H7 (cell line): ENCODE measurements at places on chromosomes 5 and 9.

GRCh38 chr9:8361364-8361763, 561.8 kb upstream of the DMAC1 start:
- no peak for DNase-seq

DNA sequence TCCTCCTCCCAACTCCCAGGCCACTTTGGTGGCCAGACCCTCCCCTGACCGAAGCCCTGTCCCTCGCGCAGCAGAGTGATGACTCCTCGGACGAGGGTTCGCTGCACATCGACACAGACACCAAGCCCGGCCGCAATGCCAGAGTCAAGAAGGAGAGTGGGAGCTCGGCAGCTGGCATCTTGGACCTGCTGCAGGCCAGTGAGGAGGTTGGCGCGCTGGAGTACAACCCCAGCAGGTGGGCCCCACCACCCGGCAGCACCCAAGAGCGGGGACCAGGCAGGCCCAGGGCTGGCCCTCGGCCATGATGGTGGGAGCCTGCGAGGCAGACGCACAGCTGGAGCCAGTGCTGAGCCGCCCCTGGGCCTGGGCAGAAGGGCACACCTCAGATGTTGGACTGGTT, 90.6 kb downstream of the PHF2 start:
- no peak for DNase-seq

DNA sequence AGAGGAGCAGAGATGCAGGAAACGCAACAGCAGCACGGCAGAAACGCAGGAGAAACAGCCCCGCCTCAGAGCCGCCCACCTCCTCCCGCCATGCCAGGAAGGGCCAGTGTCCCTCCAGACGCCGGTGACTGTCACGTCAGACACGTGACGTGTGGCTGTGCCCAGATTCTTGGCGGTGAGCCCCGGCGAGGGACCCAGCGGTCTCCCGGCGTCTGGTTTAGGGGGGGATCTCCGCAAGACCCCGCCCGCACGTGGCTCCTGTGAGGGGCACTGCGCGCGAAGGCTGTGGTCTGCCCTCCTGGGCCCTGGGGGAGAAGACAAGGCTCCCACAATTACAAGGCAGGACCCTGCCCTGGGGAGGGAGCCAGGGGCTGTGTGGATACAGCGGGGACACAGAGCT, 2.4 kb upstream of the LCN8 start:
- peak; percentile 55 for DNase-seq

- DNase-seq = peak; percentile 56
Measured at GRCh38 chr9:136793086-136793946, 2.2 kb downstream of the TMEM141 start.

DNA sequence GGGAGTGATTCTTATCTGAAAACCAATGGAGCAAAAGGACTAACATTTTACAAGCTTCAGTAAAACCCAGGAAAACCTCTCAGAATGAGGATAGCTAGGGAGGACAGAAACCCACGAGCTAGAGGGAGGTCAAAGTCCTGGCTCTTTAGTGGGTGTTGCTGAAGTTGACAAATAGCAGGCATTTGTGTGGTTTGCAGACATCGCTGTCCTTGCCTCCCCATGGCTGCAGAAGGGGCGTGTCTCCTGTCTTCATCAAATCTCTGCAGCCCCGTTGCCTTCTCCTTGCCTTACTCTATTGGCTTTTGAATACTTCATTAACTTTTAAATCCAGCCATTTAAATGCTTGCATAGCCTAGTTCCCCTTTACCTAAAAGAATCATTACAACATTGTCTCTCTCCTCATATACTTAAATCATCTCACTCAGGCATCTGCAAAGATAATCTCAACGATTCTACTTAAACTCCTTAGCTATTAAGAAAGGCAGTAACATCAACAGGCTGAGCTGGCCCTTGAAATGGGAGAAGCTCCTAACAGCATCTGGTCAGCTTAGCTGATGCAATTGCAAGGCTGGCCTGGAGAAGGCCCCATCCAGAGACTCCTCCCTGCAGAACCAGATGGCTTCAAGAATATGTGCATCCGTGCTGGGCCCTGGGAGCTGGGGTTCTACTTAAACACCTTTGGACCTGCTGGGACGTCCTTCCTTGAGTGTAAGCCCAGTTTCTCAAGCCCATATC, 152.8 kb upstream of the TAS2R1 start:
- DNase-seq = peak; percentile 22

DNA sequence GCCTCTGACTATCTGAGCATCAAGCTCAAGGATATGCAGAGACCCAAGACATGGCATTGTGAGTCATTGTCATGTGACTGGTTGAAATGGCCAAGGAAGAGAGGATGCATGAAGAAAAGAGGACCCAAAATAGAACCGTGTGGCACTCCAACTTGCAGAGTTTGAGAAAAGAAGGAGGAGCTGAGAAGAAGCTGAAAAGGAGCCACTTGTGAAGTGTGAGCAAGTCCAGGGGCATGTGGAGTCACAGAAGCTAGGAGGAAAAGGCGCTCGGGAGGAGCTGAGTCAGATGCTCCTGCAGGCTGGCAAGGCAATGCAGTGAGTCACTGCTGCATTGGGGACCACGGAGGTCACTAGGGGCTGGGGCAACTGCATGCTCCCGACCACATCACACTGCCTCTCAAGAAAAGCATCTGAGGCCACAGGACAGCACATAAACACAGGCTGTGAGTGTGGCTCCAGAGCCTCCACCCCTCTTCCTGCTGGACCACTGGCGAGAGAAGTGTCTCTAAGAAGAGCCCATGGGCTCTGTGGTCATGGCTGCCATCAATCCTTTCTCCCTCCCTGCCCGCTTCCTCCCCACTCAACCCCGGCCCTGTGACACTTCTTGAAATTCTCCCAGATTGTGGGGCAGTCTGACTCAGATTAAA, 197.6 kb downstream of the DRD1 start:
- DNase-seq = no peak

- DNase-seq = no peak
Measured at GRCh38 chr9:76761448-76761847, 2.8 kb upstream of the PCA3 start.

DNA sequence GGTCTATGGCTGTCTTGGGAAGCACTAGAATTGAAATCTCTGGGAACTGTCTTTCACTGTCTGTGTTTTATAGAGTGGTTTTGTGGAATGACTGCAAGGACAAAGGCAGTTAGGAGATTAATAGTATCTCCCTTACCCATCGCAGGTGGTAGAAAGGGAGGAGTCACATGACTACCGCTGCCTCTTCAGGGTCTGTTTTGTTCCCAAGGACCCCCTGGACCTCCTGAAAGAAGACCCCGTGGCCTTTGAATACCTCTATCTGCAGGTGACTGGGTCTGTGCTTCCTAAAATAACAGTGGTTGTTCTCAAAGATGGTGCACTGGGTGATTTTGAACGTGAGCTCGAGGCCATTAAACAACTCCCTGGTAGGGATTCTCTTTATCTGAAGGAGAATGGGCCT, 22.8 kb upstream of the TRMT10B start:
- DNase-seq = peak; percentile 44

GRCh38 chr5:146081556-146081955, 23.8 kb downstream of the PLAC8L1 start:
- no peak for DNase-seq

- no peak for DNase-seq
Measured at GRCh38 chr5:142756576-142756975, 13.6 kb upstream of the ARHGAP26 start.

GRCh38 chr5:179866241-179867078, 7.8 kb upstream of the MRNIP start:
- peak; percentile 59 for DNase-seq

- no peak for DNase-seq
Measured at GRCh38 chr9:124629600-124629999, 122.4 kb upstream of the NR5A1 start.

- no peak for DNase-seq
Measured at GRCh38 chr9:127546125-127546832, 65.8 kb upstream of the STXBP1 start.

DNA sequence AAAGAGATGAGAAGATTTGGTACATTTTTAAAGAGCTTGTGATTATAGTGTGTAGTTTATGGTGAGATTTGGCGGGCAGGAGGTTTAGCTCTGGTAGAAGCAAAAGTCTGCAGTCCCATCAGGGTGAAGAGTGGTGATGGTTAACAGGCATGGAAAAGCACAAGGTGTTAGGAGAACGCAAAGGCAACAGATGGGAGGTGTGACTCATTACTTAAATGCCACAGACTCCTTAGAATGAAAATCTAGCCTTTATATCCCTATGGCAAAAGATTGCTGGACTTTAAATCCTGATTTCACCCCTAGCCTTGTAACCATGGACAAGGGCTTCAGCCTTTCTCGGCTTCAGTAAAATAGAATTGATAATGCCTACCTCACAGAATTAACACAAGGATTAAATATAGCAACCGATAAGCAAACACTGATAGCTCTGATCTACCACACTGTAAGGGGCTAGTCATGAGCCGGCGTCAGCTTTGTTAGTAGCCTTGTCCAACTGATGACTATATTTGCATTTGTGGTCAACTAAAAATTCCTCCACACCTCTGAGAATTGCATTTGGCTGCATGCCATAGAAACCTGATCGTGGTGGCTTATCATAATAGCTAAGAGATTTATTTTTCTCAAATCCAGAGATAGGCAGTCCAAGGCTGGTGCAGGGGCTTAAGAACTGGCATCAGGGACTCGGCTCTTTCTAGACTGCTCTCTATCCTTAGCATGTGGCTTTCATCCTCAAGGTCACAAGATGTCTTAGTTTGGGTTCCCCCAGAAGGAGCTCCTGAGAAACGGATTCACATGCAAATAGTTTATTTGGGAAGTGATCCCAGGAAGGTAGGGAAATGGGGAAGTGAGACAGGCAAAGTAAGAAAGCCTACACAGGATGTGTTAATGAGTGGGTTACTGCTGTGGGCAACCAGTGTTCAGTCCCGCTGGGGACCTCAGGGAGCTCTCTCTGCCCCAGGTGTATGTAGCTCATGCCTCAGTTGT, 19.6 kb downstream of the MFAP3 start:
- DNase-seq = no peak

- DNase-seq = no peak
Measured at GRCh38 chr5:103569313-103570060, 6.9 kb upstream of the NUDT12 start.

- peak; percentile 58 for DNase-seq
Measured at GRCh38 chr5:78518365-78519197, 130.0 kb downstream of the LHFPL2 start.

DNA sequence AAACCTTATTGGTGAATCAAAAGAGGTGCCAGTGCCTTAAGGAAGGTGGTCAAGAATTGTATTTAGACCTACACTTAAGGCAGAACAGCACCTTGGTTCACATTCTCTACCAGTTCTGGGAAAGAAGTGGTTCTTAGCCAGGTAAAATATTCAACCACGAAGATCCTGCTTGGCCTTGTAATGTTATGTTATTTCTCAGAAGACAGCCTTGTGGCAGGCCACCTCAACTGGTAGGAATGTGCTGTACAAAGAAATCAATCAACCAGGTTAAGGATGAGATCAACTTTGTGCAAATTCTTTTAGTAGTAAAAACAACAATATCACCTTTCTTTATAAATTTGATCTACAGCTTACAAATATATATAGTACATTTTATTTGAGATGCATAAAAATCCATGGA, 246.8 kb downstream of the ARRDC3 start:
- DNase-seq = no peak

- no peak for DNase-seq
Measured at GRCh38 chr5:120613729-120614128, 149.6 kb downstream of the PRR16 start.

GRCh38 chr5:175354964-175355363, 89.0 kb downstream of the DRD1 start:
- DNase-seq = no peak

- no peak for DNase-seq
Measured at GRCh38 chr9:109604131-109604530, 106.0 kb upstream of the PTPN3 start.

GRCh38 chr5:30106596-30106995, 1086.9 kb upstream of the CDH6 start:
- no peak for DNase-seq

- no peak for DNase-seq
Measured at GRCh38 chr9:89619424-89620138, 14.8 kb downstream of the GADD45G start.

DNA sequence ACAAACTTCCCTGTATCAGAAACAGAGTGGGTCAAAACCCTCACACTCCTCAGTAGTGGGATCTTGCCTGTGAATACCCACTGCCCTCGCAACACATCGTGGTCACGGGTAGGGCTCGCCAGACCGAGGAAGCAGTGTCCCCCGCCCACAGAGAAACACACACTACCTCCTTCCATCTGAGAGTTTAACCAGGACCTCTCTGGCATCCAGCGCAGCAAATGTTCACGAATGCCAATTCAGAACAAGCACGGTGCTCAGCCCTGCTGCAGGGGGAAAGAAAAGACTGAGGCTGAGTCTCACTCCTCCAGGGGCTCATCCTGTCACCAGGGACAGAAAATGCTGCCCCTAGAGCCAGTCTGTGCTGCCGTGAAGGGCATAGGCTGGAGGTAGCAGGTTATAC, 42.5 kb upstream of the SYNPO start:
- DNase-seq = peak; percentile 55

- peak; percentile 97 for DNase-seq
Measured at GRCh38 chr9:137161558-137162486, 8.0 kb downstream of the LRRC26 start.

DNA sequence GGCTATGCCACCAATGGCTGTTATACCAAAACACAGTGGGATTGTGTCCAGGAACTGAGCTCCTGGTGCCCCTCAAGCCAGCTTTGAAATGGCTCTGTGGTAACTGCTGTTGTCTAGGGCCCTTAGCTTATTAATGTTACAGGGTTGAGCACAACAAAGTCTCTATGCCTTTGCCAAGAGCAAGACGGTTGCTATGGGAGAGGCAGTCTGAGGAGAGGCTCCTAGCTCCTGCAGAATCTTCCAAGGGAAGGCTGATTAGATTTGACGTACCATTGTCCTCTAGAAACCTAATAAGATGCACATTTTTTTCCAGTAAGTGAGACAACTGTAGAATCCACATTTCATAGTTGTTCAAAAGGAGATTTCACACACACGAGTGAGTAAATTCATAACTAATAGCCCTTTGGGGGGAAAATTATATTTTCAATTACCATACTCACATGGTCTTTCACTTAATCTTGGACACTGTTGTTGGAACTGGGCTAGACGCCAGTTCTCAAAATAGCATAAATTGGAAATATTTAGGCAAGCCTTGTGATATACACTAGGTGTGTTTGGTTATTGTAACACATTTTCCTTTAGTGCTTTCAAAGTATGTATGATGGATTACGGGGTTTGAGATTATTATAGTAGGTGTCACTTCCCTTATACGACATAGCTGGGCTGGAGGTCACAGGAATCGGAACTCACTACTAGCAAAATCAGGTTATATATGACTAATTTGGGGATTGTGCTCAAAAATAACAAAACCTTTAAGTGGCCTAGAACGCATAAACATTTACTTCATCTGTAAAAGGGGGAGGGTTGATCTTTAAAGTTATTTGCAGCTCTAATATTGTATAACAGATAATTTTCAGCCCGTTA, 186.3 kb upstream of the EGFLAM start:
- DNase-seq = no peak

GRCh38 chr5:14593326-14594021, 11.9 kb downstream of the OTULINL start:
- no peak for DNase-seq

DNA sequence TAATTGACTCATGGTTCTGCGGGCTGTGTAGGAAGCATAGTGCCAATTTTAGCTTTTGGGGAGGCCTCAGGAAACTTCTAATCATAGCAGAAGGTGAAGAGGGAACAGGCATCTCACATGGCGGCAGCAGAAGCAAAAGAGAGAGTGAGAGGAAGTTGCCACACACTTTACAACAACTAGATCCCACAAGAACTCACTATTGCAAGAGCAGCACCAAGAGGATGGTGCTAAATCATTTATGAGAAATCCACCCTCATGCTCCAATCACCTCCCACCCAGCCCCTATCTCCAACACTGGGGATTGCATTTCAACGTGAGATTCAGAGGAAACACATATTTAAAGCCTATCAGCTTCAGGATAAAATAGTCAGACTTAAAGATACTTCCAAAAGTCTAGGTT, 36.1 kb upstream of the LPAR1 start:
- DNase-seq = no peak

- DNase-seq = no peak
Measured at GRCh38 chr5:35417040-35417439, 186.8 kb upstream of the PRLR start.
